ENCODE measurements at places on chromosomes 4 and X.

DNA sequence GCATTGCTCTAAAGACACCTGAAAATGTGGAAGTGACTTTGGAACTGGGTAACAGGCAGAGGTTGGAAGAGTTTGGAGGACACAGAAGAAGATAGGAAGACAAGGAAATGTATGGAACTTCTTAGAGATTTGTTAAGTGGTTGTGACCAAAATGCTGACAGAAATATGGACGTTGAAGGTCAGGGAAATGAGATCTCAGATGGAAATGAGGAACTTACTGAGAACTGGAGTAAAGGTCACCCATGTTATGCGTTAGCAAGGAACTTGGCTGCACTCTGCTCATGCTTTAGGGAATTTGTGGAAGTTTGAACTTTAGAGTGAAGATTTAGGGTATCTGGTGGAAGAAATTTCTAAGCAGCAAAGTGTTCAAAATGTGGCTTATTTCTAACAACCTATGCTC is 99.4 kb downstream of the FAM13A start:
- no peak for DNase-seq

GRCh38 chr4:152956650-152957436 is 20.7 kb downstream of the FHDC1 start:
- DNase-seq, result no peak

- DNase-seq, result no peak
Observed at GRCh38 chrX:18394477-18394876, 30.9 kb upstream of the CDKL5 start.

DNA sequence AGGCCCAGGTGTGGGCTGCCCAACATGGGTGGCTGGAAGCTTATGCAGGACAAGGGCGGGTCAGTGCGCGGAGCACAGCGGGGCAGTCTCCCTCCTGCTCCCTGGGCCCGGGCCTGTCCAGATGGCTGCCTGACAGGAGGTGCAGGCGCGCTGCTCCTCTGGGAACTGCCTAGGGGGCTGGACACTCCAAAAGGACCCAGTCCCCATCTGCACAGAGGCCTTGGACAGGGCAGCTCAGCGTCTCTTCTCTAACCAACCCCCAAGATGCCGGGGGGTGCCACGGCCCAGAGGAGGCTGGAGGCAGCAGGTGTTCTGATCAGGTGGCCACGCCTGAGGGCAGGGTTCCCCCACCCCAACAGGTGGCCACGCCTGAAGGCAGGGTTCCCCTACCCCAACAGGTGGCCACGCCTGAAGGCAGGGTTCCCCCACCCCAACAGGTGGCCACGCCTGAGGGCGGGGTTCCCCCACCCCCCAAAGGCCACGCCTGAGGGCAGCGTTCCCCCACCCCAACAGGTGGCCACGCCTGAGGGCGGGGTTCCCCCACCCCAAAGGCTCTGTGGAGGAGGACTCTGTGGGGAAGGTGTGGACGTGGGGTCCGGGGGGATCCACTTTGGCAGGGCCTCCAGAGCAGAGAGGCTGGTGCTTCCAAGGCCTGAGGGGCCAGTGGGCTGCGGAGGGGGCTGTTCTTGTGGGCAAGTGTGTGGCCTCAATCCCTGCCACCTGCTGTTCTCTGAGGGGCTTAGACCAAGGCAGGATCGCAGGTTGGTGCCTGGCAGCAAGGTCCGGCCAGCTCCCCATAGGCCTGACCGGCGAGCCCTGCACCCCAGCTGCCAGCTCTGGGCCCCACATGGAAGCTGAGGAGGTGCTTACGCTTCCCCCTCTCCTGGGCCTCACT is 36.1 kb downstream of the CPLX1 start:
- no peak for DNase-seq

DNA sequence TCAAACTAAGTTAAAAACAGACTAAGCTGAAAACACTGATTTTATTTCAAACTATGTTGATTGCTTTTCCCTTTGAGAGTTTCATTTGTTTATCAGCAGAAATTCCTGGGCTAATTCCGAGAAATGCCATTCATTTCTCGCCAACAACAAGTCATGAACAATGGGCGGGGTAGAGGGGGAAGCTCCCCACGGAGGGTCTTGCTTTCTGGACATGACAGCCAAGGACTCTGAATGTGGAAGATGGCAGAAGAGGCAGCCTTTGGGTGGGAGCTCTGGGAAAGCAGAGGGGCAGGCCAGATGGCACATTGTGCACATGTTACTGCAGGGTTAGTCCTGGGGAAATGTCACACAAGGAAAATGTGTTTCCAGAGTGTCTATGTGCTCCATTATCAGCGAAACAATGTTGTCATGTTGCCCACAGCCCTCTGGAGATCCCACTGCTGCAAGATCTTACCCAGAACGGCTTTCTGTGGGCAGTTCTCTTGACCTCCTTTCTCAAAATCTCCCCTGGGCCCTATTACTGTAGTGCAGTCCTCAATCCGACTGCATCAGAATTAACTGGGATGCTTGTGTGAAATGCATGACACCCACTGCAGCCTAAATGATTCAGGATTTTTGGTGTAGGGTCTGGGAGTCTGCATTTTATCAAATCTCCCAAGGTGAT is 45.0 kb downstream of the CHRDL1 start:
- DNase-seq, result no peak

- DNase-seq, result no peak
Observed at GRCh38 chrX:55290963-55291362, 26.2 kb upstream of the PAGE3 start.

DNA sequence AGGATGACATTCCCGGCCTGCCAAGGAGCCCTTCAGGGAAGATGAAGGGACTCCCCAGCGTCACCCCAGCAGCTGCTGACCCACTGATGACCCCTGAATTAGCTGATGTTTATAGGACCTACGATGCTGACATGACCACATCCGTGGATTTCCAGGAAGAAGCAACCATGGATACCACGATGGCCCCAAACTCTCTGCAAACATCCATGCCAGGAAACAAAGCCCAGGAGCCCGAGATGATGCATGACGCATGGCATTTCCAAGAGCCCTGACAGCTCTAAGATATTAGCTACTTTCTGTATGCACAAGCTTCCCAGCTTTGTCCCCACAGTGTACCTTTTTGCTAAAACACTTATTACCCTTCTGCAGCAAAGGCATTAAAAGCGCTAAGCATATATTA is 14.4 kb downstream of the AMBN start:
- no peak for DNase-seq

DNA sequence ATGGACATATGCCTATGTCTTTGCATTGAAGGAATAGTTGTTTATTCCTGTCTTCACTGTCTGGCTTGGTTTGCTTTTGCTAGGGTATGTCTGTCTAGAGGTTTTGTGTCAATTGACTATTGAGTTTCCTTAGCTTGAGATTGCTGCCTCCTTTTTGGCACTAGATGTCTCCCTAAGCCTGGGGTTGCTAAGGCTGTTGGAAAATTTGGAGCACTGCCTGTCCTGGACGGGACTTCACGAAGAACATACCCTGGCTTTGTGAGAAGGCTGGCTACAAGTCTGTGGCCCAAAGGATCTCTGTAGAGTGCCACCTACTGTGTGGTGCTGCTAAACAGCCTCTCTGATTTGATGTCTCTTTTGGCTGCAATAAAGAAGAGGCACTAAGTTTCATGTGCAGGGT is 183.8 kb upstream of the NUDT10 start:
- no peak for DNase-seq
